AG04450 (cell line): ENCODE measurements at places on chromosomes 16 and 17. TPM values are rescaled to one million over a fixed set of nuclear protein-coding genes. Genes with fewer than 3 reads are reported as not detected.

C16orf54 gene
- polyA plus RNA-seq: not detected in 2 replicates

MPRIP gene
- polyA plus RNA-seq: 95.0 and 122 TPM in 2 replicates

SIAH1 gene
- 19.9 and 21.6 TPM in 2 replicates for polyA plus RNA-seq

TRIM65 gene
- polyA plus RNA-seq: 6.5 and 8.7 TPM in 2 replicates

ACSM5 gene
- not detected in 2 replicates for polyA plus RNA-seq

SCNN1B gene
- polyA plus RNA-seq: not detected in 2 replicates

MYH11 gene
- polyA plus RNA-seq: 0.20 and 0.22 TPM in 2 replicates

AHSP gene
- polyA plus RNA-seq: not detected in 2 replicates

BICDL2 gene
- not detected in 2 replicates for polyA plus RNA-seq

SOX15 gene
- 0.24 and 0.29 TPM in 2 replicates for polyA plus RNA-seq

MRPL38 gene
- 16.6 and 21.9 TPM in 2 replicates for polyA plus RNA-seq

SALL1 gene
- 9.9 and 11.0 TPM in 2 replicates for polyA plus RNA-seq

NHLRC4 gene
- 0.45 and 0.88 TPM in 2 replicates for polyA plus RNA-seq

TAC4 gene
- polyA plus RNA-seq: not detected in 2 replicates

CEP295NL gene
- 0.11 and 0.19 TPM in 2 replicates for polyA plus RNA-seq

CCL16 gene
- not detected in 2 replicates for polyA plus RNA-seq

NUPR1 gene
- 90.8 and 108 TPM in 2 replicates for polyA plus RNA-seq

EEF2K gene
- 9.6 and 13.5 TPM in 2 replicates for polyA plus RNA-seq

GAST gene
- not detected in 2 replicates for polyA plus RNA-seq

TAT gene
- polyA plus RNA-seq: not detected in 2 replicates

JMJD6 gene
- 12.4 and 17.3 TPM in 2 replicates for polyA plus RNA-seq

DNAAF8 gene
- 0.89 and 1.6 TPM in 2 replicates for polyA plus RNA-seq

ZNF500 gene
- 3.1 and 4.2 TPM in 2 replicates for polyA plus RNA-seq

CLEC19A gene
- polyA plus RNA-seq: not detected in 2 replicates

EVI2A gene
- polyA plus RNA-seq: 0.46 and 1.2 TPM in 2 replicates

RNU2-1 gene
- polyA plus RNA-seq: not detected in 2 replicates

PLLP gene
- 0.06 and 0.10 TPM in 2 replicates for polyA plus RNA-seq

MTSS2 gene
- 57.9 and 80.1 TPM in 2 replicates for polyA plus RNA-seq

HOXB5 gene
- 9.4 and 9.8 TPM in 2 replicates for polyA plus RNA-seq

STX8 gene
- polyA plus RNA-seq: 89.6 and 103 TPM in 2 replicates

APOBR gene
- not detected in 2 replicates for polyA plus RNA-seq

CEP112 gene
- 5.7 and 6.3 TPM in 2 replicates for polyA plus RNA-seq
